Aortic smooth muscle cell (primary cell): ENCODE measurements at places on chromosomes 12 and 14. TPM values are rescaled to one million over a fixed set of nuclear protein-coding genes. Genes with fewer than 3 reads are reported as not detected.

The CCDC38 gene
- under 0.01 TPM in 2 replicates for total RNA-seq

The GOLGA5 gene
- total RNA-seq: 49.7 and 53.5 TPM in 2 replicates

The SIX6 gene
- total RNA-seq: not detected in 2 replicates

The SLC25A47 gene
- total RNA-seq: not detected in 2 replicates

The KRT75 gene
- not detected in 2 replicates for total RNA-seq

The PAH gene
- total RNA-seq: not detected in 2 replicates

The PRKD1 gene
- 16.1 and 18.0 TPM in 2 replicates for total RNA-seq

The KRT7 gene
- total RNA-seq: 0.66 and 2.2 TPM in 2 replicates

The GPX2 gene
- 0.12 TPM in 1 of 2 replicates, not detected in the other for total RNA-seq

The TEX22 gene
- 0.13 and 0.37 TPM in 2 replicates for total RNA-seq

The DEGS2 gene
- total RNA-seq: under 0.01 TPM in 1 of 2 replicates, not detected in the other

The PLXNC1 gene
- 4.0 and 4.5 TPM in 2 replicates for total RNA-seq

The RTN1 gene
- 2.9 and 4.1 TPM in 2 replicates for total RNA-seq

The CD69 gene
- not detected in 2 replicates for total RNA-seq

The OR4E1 gene
- total RNA-seq: not detected in 2 replicates

The CISTR gene
- not detected in 2 replicates for total RNA-seq
